ENCODE measurements at places on chromosomes 13 and 19. TPM values are rescaled to one million over a fixed set of nuclear protein-coding genes. Genes with fewer than 3 reads are reported as not detected.

The SIGLEC14 gene
- not detected for total RNA-seq

The FAM216B gene
- 2.2 TPM for total RNA-seq

DNA sequence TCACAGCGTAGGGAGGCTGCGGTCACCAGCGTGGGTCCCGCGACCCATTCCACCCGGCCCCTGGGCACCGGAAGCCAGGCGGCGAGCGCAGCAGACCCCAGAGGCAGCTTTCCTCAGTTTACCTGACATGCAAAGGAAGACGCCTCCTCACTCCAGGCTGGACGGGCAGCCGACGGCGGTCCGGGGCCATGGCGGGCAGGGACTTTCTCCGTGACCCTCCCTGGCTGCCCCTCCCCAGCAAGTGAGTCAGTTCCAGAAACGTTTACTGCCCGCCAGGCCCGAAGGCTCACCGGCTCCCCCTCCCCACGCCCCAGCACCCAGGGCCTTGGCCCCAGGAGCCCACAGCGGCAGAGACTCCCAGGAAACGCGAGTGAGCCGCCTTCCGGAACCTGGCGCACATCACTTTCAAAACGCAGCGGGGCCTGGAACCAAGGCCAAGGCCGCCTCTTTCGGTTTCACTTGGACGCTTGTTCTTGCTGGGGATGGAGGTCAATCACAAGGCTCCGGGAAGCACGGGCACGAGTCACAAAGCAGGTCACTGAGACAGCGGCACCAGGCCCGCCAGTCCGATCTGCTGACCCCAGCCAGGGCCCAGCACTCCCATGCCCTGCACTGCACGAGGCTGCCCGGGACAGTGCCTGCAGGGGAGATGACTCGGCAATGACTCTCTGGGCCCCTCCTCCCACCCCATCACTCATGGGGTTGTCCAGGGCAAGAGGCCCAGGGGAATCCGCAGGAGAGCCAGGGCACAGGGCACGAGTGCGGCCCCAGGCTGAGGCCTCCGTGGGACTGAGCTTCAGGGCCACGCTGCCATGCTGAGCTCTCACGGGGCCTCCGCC lies 5.3 kb downstream of the SBNO2 start:
- DNase-seq, result peak; percentile 79

DNA sequence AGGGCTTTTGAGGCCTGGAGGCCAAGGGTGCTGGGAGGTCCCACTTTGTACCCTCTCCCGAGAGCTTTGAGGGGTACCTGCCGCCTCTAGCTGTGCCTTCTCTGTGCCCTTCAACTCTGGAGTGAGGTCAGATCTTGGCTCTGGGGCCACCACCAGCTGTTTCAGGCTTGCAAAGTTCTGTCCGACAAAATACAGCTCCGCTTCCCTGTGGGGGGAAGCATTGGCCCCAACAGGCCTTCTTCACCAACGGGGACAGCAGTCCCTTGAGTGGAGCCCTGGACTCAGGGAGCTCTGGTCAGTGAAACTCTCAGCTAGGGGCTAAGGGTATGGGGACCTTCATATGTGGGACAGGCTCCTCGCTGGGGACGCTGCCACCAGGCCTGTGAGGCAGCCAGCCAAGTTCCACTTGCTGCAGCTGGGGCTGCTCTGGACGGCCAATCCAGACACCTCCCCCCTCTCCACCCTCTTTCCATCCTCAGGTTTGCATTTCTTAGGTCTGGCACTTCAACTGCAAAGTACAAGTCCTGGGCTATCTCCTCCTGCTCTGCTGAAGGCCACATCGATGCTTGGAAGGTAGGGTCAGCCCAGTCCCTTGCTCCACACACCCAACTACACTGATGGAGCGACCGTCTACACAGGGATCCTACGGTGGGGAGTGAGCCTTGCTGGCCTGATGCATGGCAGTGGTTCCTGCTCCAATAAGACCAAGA lies 46.8 kb downstream of the C13orf46 start:
- no peak for DNase-seq

- DNase-seq, result no peak
These were observed 34.7 kb upstream of the CASP14 start for GRCh38 chr19:15014579-15014978.

GRCh38 chr13:112229445-112229844 lies 146.7 kb upstream of the SPACA7 start:
- no peak for DNase-seq

The CLDN10 gene
- not detected for total RNA-seq

DNA sequence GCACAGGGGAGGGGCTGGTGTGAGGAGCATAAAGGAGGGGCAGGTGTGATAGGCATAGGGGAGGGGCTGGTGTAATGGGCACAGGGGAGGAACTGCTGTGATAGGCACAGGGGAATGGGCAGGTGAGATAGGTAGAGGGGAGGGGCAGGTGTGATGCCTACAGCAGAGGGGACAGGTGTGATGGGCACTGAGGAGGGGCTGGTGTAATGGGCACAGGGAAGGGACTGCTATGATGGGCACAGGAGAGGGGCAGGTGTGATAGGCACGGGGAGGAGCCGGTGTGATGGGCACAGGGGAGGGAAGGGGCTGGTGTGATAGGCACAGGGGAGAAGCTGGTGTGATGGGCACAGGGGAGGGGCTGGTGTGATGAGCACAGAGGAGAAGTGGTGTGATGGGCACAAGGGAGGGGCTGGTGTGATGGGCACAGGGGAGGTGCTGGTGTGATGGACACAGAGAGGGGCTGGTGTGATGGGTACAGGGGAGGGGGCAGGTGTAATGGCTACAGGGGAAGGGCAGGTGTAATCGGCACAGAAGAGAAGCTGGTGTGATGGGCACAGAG lies 39.5 kb upstream of the POP4 start:
- no peak for DNase-seq

DNA sequence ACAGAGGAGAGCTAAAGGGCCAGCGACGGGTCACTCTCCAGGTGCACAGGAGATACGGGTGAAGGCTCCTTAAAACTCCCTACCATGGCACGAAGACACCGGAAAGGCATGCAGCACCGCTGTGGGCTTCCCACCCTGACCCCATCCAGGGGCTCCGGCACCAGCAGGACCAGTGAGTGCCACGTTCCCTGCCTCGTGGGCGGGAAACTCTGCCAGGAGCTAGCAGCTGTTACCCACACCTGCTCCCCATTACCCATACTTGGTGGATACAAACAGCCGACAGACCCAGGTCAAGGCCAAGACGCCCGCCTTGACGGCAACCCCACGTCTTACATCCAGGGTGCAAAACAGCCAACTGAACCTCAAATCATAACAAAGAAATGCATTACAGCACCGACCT lies 56.7 kb downstream of the GNG7 start:
- DNase-seq, result no peak

DNA sequence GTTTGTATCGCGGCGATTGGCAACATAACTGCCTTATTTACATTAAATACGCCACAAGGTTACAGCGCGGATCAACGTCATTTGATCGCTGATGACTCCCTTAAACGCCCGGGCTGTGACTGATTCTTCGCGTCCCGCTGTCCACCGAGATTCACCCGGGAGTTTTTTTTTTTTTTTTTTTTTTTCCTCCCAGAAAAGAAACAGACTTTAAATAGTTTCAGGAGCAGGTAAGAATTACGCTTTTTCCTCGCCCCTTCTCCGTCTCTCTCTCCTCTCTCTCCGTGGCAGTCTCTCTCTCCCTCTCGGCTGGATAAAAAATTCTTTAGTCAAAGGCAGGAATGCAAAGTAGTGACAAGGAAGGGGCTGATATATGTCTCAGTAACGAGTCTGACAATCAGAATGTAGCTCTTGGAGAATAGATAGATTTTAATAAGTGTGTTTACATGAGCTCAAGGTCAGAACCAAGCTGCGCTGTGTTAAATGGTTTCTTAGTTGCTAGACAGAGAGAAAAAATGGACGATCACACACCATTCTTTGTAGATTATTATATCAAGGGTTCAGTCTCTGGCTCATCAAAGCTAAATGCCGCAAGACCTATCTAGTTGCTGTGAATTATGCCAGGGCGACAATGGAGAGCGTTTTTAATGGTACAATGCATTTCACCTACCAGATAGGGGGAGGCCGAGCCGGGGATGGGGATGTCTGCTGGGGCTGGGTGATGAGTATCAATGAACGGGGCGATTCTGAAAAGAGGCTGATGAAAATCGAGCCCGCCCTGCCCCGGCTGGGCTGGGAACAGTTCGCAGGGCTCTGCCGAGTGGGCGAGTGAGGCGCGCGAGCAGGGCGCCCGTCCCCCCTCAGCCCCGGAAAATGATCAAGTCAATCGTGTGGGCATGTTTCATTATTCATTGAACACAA lies 147.2 kb upstream of the ZNF536 start:
- no peak for DNase-seq

- no peak for DNase-seq
These were observed 13.7 kb upstream of the ZNF492 start for GRCh38 chr19:22620401-22620800.

GRCh38 chr13:33479105-33479504 lies 193.6 kb upstream of the STARD13 start:
- DNase-seq, result no peak

The FCAR gene
- total RNA-seq, result not detected

The ENOX1 gene
- total RNA-seq, result 7.2 TPM

DNA sequence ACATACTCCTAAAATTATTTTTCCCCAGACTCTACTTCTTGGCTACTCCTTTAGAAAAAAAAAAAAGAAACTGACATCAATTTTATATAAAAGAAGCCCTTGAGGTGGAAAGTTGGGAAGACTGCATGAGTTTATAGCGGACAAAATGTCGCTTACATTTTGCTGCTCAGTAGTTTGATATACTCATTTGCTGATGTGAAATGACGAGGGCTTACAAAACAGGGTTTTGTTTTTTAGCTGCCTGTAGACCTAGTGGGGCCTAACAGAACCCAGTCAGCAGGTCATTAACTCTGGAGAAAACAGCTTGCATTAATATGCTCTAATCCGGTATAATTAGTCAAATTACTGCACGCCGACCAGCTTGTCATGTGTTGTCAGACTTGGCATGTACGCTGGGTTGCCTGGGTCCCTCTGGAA lies 37.6 kb upstream of the MAB21L1 start:
- DNase-seq, result no peak

DNA sequence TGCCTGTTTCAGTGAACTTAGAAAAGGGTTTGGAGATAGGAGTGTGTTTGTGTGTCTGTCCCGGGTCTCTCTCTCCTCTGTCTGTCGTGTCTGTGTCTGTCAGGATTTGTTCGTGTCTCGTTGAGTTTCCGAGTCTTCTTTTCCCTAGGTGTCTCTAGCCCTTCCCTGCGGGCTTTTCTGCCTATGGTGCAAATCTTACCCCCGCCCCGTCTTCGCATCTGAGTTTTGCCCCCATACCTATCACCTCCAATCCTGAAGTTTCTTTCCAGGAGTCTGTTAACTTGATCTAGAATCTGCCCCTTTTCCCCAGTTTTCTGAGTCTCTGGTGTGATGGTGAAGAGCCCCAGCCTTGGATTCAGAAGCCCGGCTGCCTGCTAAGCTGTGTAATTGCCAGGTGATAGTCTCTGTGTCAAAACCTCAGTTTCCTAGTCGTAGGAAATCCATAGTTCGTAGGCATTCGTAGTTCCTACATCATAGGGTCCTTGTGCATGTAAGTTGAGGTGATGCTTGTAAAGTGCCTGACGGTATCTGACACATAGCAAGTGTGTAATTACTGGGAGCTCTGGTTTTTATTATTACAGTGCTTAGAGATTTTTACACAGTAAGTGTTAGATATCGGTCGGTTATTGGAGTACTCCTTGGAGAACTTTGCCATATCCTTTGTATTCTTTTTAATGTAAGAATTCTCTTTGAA lies 782 bp downstream of the EPN1 start:
- DNase-seq, result no peak

The CRX gene
- not detected for total RNA-seq

GRCh38 chr13:37954191-37954590 lies 84.6 kb upstream of the TRPC4 start:
- DNase-seq, result no peak

The PSG1 gene
- total RNA-seq, result not detected

DNA sequence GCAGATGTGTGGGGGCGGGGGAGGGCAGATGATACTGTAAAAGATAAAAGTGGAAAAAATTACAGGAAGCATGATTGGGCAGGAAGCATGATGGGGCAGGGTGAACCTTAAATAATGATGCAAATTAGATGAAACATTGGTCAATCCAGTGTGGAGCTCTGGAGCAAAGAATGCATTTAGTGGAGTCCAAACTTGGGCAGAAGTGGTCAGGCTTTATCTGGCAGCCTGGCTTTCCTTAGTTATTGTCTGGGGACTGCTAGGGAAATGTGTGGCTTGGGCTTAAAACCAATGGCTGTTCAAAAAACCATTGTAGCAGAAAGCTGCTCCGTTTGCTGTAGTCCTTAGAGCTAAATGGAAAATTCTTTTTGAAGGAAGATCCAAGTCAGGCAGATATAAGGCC lies 1077.3 kb upstream of the MIR17HG start:
- no peak for DNase-seq

- DNase-seq, result no peak
These were observed 23.7 kb downstream of the CEBPA start for GRCh38 chr19:33278403-33279269.

DNA sequence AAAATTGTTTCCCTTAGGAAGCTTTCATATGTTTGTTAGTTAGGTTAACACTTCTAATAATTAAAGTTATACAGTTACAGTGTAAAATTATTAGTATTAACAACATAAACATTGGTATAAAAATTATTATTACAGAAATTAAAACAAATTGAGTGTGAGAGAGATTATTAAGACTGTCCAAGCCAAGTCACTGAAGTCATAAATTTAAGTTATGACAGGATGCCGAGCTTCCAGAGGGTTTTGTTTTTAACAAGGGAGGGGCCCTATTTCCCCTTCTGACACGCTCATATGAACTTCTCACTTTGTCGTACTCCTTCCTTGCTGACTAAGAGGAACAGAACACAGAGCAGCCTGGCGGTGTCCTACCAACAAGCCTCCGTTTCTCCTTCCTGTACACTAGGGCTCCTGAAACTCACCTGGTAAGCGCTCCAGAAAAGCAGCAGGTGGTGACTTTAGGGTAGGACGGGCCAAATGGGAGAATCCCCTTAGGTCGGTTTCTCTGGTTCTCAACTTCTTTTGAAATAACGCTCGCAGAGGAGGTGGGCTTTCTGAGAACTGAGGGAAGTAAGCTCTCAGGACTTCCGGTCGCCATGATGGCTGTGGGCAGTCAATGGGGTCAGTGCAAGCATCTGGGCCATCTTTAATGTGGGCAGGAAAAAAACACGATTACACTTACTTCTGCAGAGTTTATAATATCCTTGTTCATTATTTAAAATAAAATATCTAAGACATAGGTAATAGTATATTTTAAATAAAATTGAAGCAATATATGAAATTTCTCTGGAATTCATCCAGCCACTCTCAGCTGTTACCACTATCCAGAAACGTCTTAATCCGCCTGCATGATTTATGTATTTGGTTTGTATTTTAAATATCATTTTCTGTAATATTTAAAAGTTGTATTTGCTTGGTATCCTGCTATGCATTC lies at the start of gene CARD8:
Gene CARD8, minus strand, starts transcription at position 537 of the 928 bp plus-strand sequence. CDS start 14,892 bp downstream, outside the sequence.
- DNase-seq, result peak; percentile 81

The STK11 gene
- total RNA-seq, result 28.7 TPM

DNA sequence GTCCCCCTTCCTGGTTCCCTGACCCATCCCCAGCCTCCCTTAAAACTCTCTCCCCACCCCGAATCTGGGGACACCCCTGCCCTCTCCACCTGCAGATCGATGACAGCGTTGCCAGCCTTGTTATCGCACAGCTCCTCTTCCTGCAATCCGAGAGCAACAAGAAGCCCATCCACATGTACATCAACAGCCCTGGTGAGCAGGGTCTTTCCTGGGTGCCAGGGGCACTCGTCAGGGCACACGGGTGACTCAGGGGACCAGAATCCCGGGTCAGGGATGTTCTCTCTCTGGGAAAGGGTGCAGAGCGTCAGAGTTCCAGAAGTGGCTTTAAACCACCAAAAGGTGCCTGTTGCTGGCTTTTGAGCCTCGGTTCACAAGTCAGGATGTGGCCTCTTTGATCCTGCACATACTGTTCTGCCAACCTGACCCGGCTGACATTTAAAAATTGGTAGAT lies 1.0 kb downstream of the CLPP start:
- no peak for DNase-seq

- no peak for DNase-seq
These were observed 516.3 kb upstream of the HTR2A start for GRCh38 chr13:47413112-47413511.
